ENCODE measurements at places on chromosomes 13 and 19.

DNA sequence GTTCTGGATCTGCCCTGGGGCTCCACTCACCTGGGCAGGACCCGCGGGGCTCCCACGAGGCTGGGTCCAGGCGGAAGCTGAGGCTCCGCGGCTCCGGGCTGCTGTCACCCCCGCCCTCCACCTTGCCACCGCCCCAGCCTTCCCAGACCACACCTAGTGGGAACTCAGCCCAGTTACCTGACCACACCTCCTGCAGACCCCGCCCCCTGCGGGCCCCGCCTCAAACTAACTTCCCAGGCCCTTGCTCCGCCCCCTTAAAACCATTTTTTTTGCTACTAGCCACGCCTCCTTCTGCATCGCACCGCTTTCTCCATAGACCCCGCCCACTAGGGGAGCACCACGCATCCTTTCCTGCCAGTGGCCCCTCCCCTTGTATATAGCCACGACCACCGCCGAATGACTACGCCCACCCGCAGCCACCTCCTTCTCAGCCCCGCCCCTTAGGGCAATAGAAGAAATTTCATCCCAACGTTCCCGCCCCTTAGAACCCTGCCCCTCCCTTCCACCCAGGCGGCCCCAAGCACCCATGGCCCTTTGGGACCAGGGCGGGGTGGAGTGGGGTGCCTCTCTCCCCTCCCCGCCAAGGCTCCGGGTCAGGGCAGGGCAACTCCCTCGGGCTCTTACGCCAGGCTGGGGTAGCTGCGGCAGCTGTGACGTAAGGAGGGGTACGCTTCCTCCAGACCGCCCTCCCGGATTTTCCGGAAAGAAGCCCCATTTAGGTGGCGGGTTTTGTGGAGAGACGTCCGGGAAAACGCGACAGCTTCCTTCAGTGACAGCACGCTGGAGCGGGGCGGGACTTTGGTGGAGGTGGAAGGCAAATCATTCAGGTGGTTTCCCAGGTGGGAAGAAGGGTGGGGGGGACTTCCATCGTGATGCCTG is at the start of gene SH2D3A:
TSS of gene SH2D3A (minus strand) at position 79 of the 879 bp plus-strand sequence. CDS start 3,687 bp downstream, outside the sequence.
- DNase-seq: peak; percentile 90

- DNase-seq: peak; percentile 54
Measured at GRCh38 chr19:48997972-48998371, 4.3 kb downstream of the RUVBL2 start.

GRCh38 chr19:9535934-9536333 is 2.5 kb downstream of the ZNF426 start:
- no peak for DNase-seq

- DNase-seq: no peak
Measured at GRCh38 chr13:36163809-36164308, 32.7 kb upstream of the DCLK1 start.

- no peak for DNase-seq
Measured at GRCh38 chr13:61670384-61671161, 254.9 kb upstream of the PCDH20 start.

Data from CD8-positive, alpha-beta T cell (primary cell).